ENCODE measurements at places on chromosomes 16 and 17.
A peak's percentile ranks its signal among the peaks of the same experiment; 100 is the strongest.

- DNase-seq, result no peak
- H3K4me1 ChIP-seq, result no peaks in the 10 kb centered on the region
- H3K36me3 ChIP-seq, result peaks cover 19% of the 10 kb centered on the region
- no peak overlapping the region for H3K27ac ChIP-seq
Observed at GRCh38 chr17:56894859-56895455, 18.9 kb downstream of the TRIM25 start.

DNA sequence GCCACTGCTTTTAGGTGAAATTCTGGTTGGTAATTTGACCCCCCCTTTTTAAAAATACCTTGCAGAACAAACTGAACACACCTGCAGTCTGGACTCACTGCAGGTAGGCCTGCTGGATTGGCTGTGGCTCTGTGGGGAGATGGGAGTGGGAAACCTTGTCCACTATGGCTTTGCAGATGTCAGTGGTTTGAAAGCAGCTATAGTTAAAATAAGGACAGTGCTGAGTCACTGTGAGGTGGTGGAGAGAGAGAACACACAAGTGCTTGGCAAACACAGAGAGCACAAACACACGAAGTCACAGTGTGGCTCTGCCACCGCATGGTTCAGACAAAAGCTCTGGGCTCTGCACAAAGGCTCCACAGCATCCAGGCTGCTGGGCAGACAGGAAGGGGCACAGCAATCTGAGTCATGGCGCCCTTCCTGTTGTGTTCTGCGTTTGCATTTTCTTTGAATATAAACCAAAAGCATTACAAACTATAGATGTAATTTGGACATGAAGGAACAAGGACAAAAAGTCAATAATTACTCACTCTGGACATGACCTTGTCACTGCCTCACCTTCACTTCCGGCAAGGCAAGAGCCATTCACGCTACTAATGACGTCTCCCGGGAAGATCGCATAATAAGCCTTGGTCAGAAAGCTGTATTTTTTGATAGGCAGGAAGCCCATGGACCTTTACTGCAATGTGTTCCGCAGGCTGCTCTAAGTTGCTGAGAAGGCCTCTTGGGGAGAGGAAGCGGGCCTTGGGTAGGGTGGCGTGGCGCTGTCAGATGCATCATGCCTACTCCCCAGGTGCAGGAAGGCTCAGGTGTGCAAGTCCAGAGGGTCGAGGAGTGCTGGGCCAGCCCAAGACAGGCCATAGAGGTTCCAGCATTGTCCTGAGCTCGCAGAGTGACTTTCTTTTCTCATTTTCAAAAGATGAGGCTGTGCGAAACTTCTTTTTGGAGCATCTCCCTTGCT, 60.1 kb upstream of the MED9 start:
- H3K27ac ChIP-seq, result peak overlapping the region; percentile 25
- peaks cover 9% of the 10 kb centered on the region for H3K4me1 ChIP-seq
- no peak overlapping the region for H3K4me3 ChIP-seq
- no peaks in the 10 kb centered on the region for H3K36me3 ChIP-seq

DNA sequence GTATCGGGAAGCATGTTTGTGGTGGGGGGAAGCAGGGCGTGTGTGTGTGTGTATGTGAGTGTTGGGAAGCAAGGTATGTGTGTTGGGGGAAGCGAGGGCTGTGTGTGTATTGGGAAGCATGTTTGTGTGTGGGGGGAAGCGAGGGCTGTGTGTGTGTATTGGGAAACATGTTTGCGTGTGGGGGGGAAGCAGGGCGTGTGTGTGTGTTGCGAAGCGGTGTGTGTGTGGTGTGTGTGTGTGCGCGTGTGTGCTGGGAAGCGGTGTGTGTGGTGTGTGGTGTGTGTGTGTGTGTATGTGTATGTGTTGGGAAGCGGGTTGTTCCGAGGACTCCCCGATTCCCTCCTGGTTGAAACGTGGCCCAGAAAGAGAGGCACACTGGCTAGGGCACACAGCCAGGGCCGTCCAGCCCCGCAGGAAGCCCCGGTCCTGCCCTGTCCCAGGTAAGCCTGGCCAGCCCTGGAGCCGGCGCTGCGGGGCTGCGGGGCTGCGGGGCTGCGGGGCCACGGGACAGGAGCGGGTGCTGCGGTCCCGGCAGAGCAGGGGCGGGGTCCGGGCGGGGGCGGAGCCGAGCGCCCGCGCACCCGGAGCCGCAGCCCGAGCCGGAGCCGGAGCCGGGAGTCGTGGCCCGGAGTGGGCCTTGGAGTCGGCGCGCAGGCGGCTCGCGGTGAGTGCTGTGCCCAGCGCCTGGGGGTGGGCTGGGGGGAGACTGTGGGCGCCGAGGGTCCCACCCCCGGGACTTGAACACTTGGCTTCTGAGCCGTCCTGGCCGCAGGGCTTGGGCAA, at the start of gene NOD2:
TSS of gene NOD2 (plus strand) at position 608 of the 783 bp plus-strand sequence. CDS start 5,890 bp downstream, outside the sequence.
- no peaks in the 10 kb centered on the region for H3K27me3 ChIP-seq
- no peak within 1 kb of the TSS for H3K27ac ChIP-seq
- H3K4me1 ChIP-seq, result peaks cover 27% of the 10 kb centered on the region

DNA sequence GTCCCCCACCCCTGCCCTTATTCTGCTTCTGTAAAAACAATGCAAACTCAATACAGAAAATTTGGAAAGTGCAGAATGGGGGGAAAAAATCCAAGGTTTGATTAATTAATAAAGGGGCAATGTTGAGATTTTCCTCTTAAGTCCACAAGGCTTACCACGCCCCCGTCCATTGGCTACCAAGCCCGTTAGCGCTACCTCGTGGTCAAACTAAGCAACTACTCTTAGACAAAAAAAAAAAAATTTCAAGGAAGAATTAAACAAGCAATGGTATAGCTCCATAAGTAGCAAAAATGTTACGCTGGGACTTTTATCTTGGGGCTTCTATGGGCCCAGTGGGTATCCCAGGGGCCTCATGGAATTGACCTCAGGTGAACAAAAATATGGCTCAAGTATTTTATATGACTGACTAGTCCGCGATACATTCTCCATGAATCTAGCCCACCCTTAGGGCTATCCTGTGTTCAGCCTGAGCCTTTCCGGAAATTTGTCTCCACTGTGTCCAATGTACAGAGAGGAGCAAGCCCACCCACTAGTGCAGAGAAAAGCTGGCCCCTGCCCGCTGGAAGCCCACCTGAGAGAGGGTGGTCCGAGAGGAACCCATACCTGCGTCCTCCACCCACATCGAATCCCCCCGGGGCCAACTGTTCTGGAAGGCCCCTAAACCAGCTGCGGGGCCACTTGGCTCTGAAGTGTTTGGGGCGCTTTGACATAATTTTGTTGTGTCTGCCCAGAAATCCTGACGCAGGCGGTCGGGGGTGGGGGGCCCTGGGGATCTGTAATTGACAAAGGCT, 19.1 kb upstream of the TEX2 start:
- H3K36me3 ChIP-seq, result no peaks in the 10 kb centered on the region
- H3K27me3 ChIP-seq, result no peaks in the 10 kb centered on the region
- H3K27ac ChIP-seq, result no peak overlapping the region
- H3K4me1 ChIP-seq, result no peaks in the 10 kb centered on the region
- H3K4me3 ChIP-seq, result no peak overlapping the region
- no peak for DNase-seq

DNA sequence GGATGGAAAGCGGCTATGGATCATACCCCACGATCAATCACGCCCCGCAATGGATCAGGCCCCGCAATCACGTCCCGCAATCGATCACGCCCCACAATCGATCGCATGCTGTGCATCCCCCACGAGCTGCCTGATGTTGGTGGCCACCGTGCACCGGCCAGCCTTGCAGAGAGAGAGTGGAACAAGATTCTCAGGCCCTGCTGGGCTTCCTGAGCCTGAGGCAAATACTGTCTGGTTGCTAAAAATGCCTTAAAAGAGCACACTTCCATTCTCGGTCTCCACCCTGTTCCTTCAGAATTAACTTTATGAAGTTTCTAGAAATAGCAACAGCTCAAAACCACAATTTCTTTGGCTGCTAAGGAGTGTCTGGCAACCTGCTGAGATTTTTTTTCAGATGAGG, 81.5 kb downstream of the VPS53 start:
- H3K4me3 ChIP-seq, result no peak overlapping the region
- H3K36me3 ChIP-seq, result no peaks in the 10 kb centered on the region
- H3K27ac ChIP-seq, result no peak overlapping the region
- H3K27me3 ChIP-seq, result no peaks in the 10 kb centered on the region
- H3K4me1 ChIP-seq, result no peaks in the 10 kb centered on the region
- DNase-seq, result no peak

DNA sequence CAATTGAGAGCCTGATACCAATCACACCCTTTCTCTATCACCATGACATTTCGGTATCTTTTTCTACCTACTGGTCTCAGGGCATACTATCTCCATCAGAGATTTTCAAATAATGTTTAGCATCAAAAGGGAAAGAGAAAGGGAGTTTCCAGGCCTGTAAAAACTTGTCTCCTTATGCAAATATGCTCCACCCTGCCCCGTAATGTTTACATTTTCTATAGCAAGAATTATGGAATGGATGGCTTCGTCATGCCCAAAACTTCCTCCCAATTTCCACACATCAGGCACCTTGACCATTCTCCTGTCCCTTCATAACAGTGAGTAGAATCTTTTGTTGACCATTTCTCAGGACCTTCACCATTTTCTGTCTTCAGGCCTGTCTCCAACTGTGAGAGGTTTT, 30.9 kb upstream of the HLF start:
- no peak overlapping the region for H3K27ac ChIP-seq
- no peaks in the 10 kb centered on the region for H3K27me3 ChIP-seq
- no peak overlapping the region for H3K4me3 ChIP-seq
- H3K4me1 ChIP-seq, result peaks cover 4% of the 10 kb centered on the region
- DNase-seq, result no peak

DNA sequence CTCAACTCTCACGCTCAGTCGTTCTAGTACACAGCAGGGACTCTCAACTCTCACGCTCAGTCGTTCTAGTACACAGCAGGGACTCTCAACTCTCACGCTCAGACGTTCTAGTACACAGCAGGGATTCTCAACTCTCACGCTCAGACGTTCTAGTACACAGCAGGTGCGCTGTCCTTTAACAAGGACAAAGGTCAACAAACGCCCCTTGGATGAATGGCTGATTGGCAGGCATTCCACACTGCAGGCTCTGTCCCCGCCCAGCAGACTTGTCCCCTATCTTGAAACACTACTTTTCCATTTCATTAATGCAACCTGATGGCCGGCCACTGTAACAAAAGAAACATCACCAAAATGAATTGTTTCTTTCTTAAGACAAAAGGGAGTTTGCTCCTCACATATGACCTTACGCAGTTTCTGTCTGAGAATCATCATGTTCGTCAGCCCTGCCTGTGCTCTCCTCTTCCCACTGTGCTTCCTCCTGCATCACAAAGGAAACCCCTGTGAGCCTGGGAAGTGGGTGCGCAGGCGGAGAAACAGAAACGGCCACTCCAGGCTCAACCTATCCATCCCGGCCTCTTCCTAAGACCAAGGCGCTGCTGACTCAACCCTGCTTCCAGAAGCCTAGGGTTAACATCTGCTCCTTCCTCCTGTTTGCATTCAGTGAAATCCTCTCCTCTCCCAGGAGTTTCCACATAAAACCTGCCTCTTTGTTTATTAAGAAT, 59.8 kb downstream of the ANKRD11 start:
- no peak for DNase-seq
- H3K4me1 ChIP-seq, result peaks cover 27% of the 10 kb centered on the region
- H3K27me3 ChIP-seq, result no peaks in the 10 kb centered on the region
- no peaks in the 10 kb centered on the region for H3K36me3 ChIP-seq
- H3K27ac ChIP-seq, result no peak overlapping the region
- no peak overlapping the region for H3K4me3 ChIP-seq

- peaks cover 50% of the 10 kb centered on the region for H3K4me1 ChIP-seq
- H3K36me3 ChIP-seq, result no peaks in the 10 kb centered on the region
- DNase-seq, result no peak
- H3K27me3 ChIP-seq, result peaks cover 13% of the 10 kb centered on the region
- H3K27ac ChIP-seq, result peak overlapping the region; percentile 48
Observed at GRCh38 chr16:85173981-85174751, 61.9 kb upstream of the CIBAR2 start.

DNA sequence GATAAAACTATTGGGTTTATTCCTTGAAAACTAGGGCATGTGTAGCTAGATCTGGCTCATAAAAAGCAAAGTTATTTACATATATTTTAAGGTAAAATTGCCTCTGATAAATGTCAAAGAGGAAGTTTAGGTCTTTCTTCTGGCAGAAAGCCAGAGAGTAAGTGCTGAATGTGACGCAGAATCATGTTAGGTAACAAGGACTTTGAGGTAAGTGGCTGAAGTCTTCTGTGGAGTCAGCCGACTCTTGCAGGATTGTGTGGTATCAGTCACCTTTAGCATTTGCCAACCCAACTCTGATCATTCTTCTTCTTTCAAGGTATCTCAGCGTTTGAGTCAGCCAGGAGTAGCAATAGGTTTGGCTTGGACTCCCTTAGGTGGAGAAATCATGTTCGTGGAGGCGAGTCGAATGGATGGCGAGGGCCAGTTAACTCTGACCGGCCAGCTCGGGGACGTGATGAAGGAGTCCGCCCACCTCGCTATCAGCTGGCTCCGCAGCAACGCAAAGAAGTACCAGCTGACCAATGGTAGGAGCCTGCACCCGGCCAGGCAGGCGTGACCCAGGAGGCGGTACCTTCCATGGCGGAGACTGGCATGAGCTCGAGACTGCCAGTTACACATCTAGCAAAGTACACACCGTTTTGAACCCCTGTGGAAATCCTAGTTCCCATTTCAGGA, 37.9 kb downstream of the SIAH1 start:
- H3K27me3 ChIP-seq, result no peaks in the 10 kb centered on the region
- no peak overlapping the region for H3K27ac ChIP-seq
- H3K4me1 ChIP-seq, result no peaks in the 10 kb centered on the region
- H3K36me3 ChIP-seq, result no peaks in the 10 kb centered on the region

DNA sequence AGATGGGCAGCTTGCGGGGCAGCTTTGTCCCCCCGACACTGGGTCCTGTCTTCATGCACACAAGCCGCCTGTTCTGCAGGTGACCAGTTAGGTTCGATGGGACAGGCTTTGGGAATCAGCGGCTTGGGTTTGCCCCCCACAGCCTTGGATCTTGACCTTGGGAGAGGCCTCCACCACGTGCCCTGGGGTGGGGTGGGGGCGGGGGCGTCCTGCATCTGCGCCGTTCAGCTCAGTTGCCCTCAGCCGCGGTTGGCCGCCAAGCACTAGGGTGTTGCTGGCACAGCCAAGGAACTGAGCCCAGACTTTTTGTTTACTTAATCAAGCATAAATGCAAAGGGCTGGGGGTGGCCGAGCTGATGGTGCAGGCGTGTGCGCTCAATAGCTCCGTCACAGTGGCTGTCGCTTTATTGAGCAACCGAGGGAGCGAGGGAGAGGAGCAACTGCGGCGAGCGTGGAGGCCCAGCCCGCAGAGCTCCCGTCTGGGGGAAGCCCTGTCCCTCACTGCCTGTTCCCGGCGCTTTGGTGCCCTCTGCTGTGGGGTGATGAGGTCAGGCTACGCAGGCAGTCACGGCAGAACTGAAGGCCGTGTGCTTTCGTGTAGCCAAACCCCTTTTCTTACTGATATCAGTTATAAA, 33.9 kb downstream of the JPH3 start:
- no peaks in the 10 kb centered on the region for H3K4me1 ChIP-seq
- DNase-seq, result peak; percentile 70
- H3K36me3 ChIP-seq, result no peaks in the 10 kb centered on the region
- H3K4me3 ChIP-seq, result no peak overlapping the region
- no peaks in the 10 kb centered on the region for H3K27me3 ChIP-seq

- peaks cover 14% of the 10 kb centered on the region for H3K4me1 ChIP-seq
- no peak overlapping the region for H3K4me3 ChIP-seq
- no peak overlapping the region for H3K27ac ChIP-seq
- H3K36me3 ChIP-seq, result no peaks in the 10 kb centered on the region
- no peaks in the 10 kb centered on the region for H3K27me3 ChIP-seq
Observed at GRCh38 chr16:79897104-79897452, 296.5 kb upstream of the MAF start.
